ENCODE measurements at places on chromosomes 12 and 14.

GRCh38 chr12:20270557-20270956 is 97.8 kb upstream of the PDE3A start:
- no peak for DNase-seq

- DNase-seq = no peak
Measured at GRCh38 chr14:34234258-34234657, 227.8 kb downstream of the SPTSSA start.

- DNase-seq = no peak
Measured at GRCh38 chr12:106845902-106846301, 71.4 kb downstream of the RIC8B start.

DNA sequence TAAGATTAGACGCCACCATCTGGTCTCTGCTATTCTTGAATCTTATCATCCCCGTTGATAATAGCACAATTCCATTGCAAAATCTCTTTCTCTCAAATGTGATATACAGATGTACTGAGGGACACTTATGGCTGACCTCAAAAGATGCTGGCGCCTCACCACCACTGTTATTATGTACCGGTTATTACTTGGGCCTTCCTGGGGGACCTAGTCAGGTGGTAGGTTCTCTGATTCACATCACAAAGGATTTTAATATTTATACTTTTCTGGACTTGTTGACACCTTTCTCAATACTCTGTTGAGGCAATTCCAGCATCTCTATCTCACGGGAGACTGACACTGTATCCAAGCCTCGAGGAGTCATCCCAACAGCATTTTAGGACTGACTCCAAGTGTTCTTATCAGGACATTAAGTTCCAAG is 21.3 kb upstream of the FAM234B start:
- DNase-seq = peak; percentile 80

DNA sequence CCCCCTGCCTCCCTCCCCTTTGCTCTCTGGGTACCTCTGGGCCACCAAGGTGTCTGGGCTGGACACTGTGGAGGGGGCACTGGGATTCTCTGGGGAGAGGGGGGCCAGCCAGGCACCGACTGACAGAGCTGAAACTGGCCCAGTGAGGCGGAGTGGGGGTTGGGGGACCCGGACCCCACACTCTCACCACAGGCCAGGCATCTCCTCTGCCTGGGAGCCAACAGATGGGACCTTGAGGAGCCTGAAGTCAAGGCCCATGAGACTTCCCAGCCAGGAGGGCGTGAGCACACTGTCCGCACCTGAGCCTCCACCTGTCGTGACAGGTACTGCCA is 39.8 kb upstream of the PPP1R13B start:
- no peak for DNase-seq

DNA sequence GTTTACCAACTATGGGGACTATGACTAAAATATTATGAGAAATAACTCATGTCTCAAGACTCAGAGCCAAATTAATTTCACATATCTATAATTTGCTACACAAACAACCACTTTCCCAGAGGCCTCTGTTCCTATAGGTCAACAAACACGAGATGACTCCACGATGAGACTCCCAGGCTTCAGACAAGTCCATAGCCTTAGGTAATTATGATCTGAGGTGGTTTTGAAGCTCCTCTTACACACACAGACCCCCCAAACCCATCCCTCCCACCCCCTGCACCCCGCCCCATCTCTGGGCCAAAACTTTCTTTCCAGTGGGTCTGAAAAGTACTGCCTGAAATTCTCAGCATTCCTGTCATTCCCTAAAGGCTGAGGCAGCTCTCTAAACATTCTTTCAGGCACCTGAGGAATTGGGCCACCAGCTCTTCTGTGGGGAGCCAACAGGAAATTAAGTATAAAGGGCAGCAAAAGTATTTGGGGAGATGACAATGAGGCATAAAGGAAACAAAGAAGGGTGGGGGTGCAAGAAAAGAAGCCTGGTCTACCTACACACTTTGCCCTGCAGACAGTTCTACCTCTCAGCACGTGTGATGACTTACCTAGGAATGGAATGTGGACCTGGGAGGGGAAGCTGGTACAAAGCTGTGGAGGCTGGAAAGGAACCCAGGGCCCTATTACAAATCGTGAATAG is 143.6 kb downstream of the PAWR start:
- DNase-seq = no peak

DNA sequence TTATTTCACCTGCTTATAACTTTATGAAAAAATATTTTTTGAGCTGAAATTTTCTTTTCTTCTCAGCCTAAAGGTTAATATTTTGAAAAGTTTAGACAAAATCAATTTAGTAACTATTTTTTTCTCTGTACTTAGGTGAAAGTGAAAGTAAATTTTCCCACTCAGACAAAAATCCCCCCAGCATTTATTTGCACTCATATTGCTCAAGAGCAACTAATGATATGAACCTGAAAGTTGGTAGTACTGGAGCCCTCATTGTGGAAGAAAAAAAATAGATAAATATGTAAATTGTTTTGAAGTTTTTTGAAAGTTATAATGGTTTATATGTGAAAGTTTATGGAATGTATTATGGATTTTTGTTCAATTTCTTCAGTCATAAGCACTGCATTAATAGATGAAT is 1005.9 kb upstream of the ATXN7L3B start:
- DNase-seq = no peak

- DNase-seq = no peak
Measured at GRCh38 chr14:91354979-91355685, 62.5 kb downstream of the CCDC88C start.

DNA sequence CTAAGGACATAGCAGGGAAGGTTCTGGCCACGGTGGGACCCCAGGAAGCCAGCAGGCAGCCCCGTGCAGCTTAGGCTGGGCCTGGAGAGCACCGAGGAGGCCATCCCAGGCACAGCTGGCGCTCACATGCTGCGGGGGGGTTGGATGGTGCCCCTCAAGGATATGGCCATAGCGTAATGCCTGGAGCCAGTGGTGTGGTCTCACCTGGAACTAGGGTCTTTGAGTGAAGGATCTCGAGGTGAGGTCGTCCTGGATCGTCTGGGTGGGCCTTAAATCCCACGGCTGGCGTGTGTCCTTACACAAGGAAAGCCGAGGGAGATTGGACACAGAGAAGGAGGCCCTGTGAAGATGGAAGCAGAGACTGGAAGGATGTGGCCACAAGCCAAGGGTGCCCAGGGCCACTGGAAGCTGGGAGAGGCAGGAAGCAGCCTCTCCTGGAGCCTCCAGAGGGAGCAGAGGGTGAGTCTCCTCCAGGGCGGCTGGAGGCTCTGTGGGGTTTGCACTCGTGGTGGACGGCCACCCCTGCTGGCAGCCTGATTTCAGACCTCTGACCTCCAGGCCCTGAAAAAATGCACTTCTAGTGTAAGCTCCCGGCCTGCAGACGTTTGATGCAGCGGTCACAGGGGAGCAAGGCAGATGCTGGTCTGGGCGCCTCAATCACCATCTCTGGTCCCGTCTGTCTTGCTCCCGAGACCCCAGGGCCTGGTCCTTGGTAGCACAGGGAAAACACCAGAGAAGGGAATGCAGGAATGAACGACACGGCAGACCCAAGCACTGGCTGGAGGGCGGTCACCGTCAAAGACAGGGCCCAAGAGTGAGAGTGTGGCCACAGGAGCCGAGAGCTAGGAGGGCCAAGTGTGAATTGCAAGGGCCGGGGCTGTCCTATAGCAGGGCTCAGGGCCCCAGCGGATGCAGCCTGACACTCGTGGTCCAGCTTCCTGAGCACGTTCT is 218.6 kb downstream of the KIF26A start:
- DNase-seq = no peak

GRCh38 chr12:65389436-65389835 is 111.0 kb downstream of the MSRB3 start:
- no peak for DNase-seq

DNA sequence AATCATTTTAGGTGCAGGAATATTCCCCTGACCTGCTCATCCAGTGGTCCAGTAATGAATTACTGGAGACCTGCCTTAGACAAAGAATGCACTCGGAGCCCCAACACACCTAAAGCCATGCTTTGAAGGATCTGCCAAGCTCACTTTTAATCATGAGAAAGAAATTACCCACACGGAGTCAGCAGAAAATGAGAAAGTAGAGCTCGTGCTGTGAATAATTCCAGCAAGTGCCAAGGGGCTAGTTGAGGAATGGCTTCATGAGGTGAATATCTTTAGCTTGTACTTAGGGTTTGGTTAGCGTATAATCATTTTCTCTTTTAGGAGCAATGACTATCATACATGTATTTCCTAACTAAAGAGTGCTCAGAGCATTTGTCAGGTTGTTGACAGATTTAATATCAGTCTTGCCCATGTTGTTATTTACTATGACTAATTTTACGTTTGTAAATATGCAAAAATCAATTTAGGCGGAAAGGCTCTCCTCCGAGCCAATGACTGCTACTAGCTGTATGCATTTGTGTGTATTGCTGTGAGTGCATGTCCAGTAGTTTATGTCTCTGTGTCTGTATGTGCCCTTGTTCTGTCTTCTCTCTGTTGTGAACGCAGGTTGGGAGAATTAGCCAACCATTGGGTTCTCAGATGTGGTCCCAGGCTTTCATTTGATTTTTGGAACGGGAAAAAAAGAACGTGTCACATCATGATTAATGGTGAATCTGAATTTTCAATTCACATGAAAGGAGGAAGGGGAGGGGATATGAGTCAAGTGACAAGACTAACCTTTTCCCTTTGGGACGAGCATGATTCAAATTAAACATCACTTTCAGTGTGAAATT is 98.4 kb downstream of the RMST start:
- no peak for DNase-seq

- no peak for DNase-seq
Measured at GRCh38 chr12:78530100-78530765, 334.3 kb upstream of the SYT1 start.

GRCh38 chr12:25904442-25904841 is 54.0 kb upstream of the RASSF8 start:
- no peak for DNase-seq

- no peak for DNase-seq
Measured at GRCh38 chr12:1161197-1161596, 170.2 kb downstream of the ERC1 start.

- no peak for DNase-seq
Measured at GRCh38 chr12:39736406-39736805, 116.8 kb upstream of the ABCD2 start.

GRCh38 chr14:95998656-95999055 is 40.5 kb upstream of the C14orf132 start:
- DNase-seq = peak; percentile 26

DNA sequence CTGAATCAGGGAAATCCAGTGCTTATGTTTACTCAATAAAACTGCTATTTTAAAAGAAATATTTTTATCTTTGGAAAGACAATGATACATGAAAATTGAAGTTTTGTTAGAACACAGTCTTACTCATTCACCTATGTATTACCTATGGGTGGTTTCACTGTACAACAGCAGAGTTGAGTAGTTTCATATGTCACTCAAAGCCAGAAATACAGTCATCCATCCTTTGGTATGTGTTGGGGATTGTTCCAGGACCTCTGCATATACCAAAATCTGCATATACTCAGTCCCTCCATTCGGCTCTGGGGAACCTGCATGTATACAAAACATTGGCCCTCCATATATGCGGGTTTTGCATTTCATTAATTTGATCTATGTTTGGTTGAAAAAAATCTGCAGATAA is 190.6 kb downstream of the GPHN start:
- DNase-seq = no peak

GRCh38 chr12:76636121-76636692 is 76.6 kb upstream of the OSBPL8 start:
- DNase-seq = no peak

DNA sequence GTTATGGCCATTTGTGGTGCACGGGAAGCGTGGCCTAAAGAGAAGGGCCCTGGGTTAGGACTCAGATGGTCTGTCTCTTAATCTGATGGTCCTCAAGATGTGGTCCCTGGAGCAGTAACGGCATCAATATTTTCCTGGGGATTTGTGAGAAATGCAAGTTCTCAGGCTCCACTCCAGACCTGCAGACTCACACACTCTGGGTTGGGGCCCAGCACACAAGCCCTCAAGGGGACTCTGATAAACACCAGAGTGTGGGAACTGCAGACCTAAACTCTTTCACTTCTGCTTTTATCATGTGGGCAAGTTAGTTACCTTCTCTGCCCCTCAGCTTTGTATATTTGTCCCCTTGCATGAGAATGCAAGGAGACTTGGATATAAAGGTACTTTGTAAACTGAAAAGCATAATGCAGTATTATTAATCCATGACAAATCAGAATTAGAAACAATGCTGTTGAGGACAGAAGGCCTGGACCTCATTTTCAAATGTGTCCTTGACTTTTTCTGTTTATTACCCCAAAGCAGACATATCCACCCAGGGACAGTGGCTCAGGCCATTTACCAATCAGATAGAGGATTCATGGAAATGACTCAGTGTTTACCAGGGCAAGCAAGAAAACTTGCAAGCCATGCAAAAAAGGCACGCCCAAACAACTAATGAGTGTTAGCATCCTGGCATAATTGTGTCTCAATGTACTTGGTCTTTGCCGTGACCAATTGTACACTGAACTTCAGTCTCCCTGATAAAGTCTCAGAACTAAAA is 157.0 kb downstream of the ASCL1 start:
- DNase-seq = no peak

- DNase-seq = no peak
Measured at GRCh38 chr14:101022916-101023435, 119.5 kb upstream of the RTL1 start.

DNA sequence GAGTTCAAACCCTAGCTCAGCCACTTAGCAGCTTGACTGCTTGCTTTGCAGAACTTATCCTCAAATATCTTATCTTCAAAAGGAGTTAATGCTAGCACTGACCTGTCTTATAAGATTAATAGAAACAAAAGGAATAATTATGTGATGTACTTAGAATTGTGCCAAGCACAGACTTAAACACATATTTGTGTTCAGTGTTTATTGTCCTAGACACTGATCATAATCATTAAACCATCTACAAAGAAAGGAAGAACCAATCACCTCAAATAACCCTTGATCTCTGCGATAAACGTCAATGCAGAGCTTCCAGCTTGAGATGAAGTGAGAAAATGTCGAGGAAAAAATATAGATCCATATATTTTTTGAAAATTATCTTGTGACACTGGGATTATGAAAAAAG is 73.1 kb downstream of the ATXN7L3B start:
- DNase-seq = no peak

DNA sequence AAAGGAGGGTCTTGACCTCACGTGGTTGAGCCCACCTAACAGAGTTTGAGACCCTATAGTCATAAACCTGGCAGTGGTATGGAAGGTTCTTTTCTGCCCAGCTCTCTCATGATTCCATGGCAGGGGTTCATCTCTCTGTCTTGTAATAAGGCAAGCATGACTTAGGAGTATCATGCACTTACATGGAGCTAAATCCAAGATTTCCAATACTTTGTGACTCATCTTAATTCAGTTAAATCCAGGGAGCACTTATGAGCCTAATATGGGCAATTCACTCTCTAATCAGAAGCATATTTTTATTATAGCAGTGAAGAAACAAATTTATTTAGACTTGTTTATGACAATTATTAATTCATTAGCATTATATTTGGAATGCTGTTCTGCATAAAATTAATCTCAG is 131.8 kb upstream of the CPSF6 start:
- no peak for DNase-seq

Data from skin of body (tissue), 3 donors.